ENCODE measurements at places on chromosomes 7 and 10.

DNA sequence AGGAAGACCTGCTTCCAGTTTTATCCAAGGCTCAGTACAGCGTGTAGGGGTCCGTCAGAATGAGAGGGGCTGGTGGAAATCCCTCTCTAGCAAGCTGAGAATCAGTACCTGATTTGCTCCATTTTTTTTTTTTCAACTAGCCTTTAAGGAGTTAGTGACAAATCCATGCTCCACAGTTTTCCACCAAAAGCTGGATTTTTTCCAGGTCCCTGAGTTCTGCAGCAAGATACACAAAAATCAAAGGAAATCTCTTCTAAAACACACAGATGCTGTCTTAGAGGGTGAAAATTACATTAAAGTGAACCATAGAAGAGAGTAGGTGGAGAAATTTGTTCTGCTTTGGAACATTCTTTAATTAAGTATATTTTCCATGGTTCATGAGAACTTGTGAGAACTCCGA is 30.4 kb downstream of the MDFIC start:
- DNase-seq, result no peak

DNA sequence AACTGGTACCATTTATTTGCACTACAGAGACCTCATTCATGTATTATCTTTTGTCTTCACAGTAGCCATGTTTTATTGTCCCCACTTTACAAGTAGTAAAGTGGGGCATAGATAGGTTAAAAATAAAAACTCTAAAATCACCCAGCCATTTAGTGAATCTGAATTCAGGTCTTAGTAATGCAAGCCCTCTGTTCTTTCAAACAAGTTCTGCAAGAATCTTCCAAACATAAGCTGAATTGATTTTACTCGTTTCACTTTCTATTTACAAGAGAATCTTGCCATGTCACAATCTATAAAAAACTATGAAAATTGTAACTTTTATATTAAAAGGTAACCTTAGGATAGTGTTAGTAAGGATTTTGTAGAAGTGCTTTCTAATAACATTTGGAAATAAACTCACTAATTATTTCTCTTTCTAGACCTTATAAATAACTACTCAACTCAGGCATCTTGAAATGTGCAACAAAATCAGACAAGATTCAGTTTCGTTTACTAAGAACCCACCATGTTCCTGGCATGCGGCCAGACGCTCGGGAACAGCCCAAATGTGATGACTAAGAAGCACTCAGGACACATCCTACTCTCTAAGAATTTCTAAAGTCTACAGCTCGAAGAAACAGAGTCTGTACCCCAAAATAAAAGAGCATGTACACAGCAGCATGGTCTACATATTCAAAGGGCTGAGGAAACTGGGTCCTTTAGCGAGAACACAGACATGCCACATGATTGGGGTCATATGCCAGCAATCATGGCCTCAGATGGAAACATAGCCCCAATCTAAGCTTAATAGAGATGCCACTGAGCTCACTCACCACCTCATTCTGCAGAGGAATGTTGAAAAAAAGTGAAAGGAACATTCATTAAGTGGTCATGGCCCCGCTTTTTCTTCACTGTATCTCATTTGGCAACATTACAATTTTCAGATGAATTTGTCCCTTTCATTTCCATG is 167.6 kb downstream of the AMPH start:
- DNase-seq, result no peak

- DNase-seq, result no peak
Measured at GRCh38 chr7:73446682-73447081, 13.1 kb downstream of the FZD9 start.

DNA sequence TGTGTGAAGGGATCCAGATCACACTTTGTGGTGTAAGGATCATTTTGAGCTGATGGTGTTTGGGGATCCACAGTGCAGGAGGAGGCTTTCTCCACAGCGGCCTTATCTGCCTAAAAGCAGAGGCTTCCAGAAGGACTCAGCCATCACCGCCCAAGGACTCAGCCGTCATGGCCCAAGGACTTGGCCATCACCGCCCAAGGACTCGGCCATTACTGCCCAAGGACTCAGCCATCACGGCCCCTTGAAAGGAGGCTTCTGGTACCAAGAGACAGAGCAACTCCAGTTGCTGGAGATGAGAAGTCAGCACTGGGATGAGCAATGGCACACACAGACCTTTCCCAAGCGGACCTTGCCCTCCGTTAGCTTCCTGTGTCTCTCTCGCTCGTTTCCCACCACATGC is 6.0 kb upstream of the CFAP46 start:
- DNase-seq, result no peak

DNA sequence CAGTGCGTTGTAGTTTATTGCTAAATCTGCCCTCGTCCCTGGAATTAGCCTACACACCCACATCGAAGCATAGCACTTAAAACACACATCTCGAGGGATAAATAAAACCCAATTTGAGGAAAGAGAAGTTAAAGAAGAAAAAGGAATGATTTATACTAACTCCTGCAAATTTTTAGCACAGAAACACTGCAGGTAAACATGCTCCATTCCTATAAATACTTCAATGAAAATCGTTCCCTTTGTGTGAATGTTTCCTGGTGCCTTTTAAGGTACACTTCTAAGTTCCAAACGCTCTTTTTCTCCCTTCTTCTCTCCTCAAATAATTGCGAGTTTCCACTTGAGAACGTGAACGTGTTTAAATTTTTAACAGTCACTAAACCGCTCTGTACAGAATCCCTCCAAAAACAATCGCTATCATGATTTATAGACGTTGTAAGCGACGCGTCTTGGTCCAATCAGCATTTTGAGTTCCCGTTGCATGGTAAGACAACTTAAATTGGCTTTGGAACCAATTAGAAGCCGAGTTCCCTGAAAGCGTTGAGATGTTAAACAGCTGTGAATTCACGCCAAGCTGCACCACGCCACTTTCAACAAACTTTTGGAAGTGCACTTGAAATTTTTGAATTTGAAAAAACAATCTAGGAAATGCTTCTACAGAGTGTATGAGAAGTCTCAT is 12.5 kb upstream of the EBLN1 start:
- no peak for DNase-seq

GRCh38 chr7:103651593-103652377 is 205.8 kb upstream of the SLC26A5 start:
- DNase-seq, result peak; percentile 34

DNA sequence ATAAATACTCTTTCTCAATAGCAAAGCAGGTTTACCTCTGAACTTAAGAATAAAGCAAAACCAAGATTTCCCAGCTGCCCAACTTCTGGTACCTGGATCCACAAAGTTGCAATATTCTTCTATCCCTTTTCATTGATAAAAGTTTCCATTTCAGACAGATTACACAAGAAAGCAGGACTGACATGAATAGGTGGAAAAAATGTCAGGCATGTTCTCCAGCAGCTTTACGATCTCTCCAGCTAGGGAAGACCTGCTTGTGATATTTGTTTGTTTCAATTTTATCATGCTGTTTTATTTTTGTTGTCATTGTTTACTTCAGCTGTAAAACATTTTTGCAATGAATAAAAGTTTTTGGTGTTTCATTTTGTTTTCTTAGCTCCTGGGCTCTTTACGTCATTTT is 9.0 kb downstream of the RGS10 start:
- no peak for DNase-seq

DNA sequence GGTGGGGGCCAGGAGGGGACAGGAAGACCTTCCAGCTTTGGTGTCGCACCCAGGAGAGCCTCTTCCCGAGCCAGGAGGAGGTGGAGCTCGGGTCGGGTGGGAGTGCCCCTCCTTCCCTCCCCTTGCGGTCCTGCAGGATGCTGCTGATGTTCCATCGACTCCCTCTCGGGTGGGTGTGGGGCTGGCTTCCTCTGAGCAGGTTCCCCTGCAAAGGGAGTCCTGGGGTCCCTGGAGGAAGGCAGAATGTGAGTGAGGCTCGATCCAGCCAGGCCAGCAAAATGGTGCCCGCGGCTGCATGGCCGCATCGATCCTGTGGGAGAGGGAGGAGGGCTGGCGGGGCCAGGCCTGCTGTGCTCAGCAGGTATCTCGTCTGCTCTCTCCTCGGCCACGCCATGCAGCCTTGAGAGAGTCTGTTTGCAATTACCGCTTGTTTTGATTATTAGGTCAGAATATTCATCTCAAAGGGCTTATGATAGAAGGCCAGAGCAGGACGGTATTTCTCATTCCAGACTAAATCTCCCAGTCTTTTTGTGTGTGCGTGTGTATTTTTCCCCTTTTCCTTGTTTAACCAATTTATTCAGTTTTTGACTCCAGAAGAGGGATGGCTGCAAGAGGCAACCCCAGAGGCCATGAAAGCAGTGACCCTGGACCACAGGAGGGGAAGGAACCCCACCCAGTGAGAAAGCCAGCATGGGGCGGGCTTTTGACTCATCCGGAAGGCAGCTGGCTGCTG is 137.3 kb upstream of the ZMIZ1 start:
- DNase-seq, result peak; percentile 18

DNA sequence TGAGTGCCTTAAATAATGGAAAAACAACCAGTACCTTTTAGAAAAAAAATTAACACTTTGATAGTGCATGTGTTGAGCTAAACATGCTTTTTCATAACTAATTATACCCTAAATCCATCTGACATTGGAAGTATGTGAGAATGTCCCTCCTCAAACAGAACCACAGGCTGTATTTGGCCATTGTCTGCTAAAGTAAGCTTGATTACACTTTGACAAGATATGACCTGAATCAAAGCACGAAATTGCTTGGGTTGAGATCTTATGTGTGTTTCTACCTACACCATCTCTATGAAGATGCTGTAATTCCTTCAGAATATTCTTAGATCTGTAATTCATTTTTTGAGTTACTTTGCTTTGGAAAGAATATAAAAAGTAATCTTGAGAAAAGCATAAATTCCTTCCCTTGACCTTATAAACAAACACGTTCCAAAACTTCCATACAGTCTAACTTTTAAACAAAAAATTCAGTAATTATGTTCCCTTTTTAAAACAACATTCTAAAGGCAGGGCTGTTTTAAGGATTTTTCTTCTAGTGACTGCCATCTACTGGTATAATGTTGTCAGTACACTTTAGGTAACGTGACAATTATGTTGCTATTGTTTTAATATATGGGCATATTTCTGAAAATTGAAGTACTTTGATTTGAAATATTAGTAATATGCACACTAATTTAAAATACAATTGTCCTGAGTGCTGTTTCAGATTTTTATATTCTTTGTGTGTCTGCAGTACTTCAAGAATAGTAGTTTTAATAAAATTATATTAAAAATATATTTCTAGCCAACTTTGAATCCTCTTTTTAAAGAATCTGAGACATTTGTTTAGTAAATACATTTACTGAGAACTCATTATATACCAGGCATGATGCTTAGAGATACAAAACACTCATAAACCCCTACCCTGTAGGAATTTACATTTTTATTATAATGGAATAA is 20.9 kb downstream of the CD36 start:
- DNase-seq, result peak; percentile 13

- DNase-seq, result peak; percentile 11
Measured at GRCh38 chr10:77240041-77240652, 397.5 kb downstream of the KCNMA1 start.

DNA sequence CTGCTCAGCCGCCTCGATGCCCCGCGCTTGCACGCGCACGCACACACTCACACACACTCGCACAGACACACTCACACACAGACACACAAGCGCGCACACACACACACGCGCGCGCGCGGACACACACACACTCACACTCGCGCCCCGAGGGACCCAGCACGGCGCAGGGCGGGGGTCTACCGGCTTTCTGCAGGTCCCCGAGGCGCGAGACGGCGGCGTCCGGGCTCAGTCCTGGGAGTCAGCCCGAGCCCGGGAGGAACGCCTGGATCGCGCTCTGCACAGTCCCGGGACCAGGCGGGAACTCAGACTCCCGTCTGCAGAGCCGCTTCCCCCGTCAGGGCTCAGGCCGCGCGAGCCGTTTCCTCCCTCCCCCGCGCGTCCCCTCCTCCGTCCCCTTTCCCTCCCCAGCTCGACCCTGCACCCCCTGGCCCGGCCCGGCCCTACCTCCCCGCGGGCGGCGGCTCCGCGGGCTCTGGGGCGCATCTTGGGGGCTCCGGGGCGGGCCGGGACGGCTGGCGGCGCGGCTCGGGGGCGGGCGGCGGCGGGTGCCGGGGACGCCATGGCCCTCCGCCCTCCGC is 464 bp downstream of the DENND2A start:
- no peak for DNase-seq

- no peak for DNase-seq
Measured at GRCh38 chr10:106136175-106136574, 1028.3 kb downstream of the SORCS1 start.

- no peak for DNase-seq
Measured at GRCh38 chr7:137454767-137455166, 111.2 kb upstream of the PTN start.

GRCh38 chr10:121998462-121998861 is 9.5 kb downstream of the TACC2 start:
- no peak for DNase-seq

- no peak for DNase-seq
Measured at GRCh38 chr10:110355141-110355831, 50.6 kb upstream of the SMNDC1 start.
